ENCODE measurements at places on chromosomes 1 and 21. TPM values are rescaled to one million over a fixed set of nuclear protein-coding genes. Genes with fewer than 3 reads are reported as not detected.

Gene USP24
- polyA plus RNA-seq, result 48.8 TPM

Gene DMRTB1
- polyA plus RNA-seq, result 0.18 TPM

Gene FAM167B
- polyA plus RNA-seq, result 11.1 TPM

DNA sequence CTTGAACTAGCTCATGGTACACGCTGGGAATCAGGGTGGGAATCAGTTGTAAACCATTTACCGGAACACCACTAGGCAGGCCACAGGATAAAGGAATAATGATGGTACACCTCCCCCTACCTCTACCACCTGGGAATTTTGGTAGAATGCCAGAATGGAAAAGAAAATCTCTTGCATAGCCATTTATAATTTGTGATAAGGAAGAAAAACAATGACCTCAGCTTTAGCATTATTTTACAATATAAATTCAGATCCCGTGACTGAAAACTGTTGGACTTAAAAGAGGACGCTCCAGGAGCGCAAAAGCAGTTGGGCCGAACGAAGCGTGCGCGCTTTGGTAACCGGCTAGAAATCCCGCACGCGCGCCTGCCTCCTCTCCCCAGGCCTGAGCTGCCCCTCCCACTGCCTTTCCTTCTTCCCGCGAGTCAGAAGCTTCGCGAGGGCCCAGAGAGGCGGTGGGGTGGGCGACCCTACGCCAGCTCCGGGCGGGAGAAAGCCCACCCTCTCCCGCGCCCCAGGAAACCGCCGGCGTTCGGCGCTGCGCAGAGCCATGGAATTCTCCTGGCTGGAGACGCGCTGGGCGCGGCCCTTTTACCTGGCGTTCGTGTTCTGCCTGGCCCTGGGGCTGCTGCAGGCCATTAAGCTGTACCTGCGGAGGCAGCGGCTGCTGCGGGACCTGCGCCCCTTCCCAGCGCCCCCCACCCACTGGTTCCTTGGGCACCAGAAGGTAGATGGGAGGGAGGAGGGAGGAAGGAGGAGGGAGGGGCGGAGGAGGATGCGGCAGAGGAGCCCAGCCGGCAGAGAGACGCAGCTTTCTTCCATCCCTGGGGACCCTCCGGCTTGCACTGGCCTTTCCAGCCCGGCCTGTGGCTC lies at the start of gene CYP4X1:
Gene CYP4X1, plus strand, starts transcription at position 402 of the 873 bp plus-strand sequence. Its CDS starts 149 bp downstream, at position 551.
- DNase-seq, result peak; percentile 39

DNA sequence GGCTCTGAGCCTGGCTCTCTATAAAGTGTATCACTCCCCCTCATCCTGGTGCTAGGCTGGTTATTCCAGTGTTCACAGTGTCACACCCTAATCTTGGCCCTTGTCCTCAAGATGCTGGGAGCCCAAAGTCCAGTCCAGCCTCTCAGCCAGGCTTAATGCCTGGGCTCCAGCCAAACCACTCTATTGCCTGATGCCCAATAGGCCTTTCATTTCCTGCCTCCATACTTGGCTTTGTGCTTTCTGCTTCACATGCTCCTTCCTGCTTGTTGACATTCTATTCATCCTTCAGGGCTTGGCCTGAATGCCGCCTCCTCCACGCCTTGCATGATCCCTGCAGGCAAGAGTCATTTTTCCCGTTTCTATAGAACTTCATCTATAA lies 1.7 kb downstream of the KLHDC8A start:
- no peak for DNase-seq

Gene LCE5A
- polyA plus RNA-seq, result not detected

Gene ELF3
- 37.3 TPM for polyA plus RNA-seq

DNA sequence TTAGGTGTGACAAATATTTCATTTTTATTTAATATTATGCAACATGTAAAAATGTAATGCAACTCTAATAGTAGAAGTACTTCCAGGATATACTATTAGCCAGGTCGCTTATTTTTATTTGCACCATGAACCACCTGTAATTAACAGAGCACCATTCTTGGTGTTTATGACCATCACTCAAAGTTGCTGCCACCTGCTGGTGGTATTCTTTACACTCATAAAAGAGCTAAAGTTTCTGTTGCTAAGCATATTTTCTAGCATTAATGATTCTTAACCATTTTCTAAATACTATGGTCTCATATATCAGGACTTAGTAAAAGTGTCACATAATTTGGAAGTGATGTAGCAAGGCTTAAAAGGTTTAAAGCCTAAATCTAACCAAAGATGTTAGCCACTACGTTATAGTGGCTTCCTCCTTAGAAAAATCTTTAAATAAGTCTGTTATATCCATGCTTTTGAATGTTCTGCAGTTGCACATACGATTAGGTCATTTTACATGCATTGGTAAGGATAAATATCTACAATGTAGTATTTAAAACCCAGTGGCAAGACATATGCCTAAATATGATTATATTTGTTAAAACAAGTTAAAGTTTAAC lies 244.5 kb downstream of the NEGR1 start:
- peak; percentile 25 for DNase-seq

DNA sequence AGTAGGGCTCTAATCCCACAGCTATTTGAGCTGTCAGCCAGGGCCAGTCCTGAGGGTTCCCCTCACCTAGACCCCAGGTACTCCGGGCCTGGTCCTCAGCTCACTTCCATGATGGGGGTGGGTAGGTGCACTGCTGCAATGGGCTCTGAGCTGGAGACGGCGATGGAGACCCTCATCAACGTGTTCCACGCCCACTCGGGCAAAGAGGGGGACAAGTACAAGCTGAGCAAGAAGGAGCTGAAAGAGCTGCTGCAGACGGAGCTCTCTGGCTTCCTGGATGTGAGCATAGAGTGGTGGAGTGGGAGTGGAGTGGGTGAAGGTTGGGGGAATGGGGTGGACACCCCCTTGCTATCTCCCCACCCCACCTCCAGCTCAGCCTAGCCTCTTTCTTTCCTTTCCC lies 2.1 kb downstream of the S100A1 start:
- no peak for DNase-seq

GRCh38 chr1:117093091-117093534 lies 28.4 kb downstream of the TRIM45 start:
- peak; percentile 23 for DNase-seq

DNA sequence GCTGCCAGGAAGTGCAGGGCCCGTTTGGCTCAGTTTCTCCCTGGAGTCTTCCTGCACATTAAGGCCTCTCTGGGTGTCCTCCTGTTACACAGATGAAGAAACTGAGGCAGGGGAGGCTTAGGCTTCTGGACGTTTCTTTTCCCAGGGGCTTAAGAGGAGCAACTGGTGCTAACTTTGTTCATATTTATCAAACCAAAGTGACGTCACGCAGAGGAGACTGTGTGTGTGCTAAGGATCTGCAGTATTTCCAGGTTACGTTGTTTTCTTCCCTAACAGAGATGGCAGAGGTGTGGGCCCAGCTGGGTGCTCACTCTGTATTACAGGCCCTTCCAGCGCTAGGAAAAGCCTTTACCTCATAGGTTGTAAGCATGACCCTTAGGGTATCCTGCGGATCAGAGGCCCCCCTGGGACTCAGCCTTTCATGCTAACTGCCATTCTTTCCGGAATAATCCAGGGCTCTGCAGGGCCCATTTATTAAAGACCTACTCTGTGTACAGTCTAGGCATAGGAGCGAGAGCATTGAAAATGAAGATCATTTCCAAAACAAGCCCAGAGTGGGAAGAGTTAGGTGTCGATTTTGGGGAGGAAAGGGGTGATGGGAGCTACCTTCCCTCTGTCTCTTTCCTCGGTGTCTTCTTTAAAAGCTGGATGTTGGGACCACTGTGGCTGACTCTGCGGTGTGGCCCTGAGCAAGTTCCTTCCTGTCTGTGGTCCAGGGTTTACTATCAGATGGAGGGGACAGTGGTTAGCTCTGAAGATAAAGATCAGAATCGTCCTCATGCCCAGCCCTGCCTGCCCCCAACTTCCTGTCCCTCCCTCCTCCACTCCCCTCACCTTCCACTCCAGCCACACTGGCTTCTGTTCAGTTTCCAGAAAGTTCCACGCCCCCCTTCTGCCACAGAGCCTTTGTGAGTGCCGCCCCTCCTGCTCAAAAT lies 4.6 kb downstream of the AGTRAP start:
- DNase-seq, result no peak

GRCh38 chr1:232562855-232563510 lies 67.0 kb downstream of the SIPA1L2 start:
- no peak for DNase-seq

Gene RPTN
- polyA plus RNA-seq, result not detected

- DNase-seq, result peak; percentile 25
Observed at GRCh38 chr1:33866281-33866680, 2.4 kb downstream of the HMGB4 start.

Gene FAM43B
- polyA plus RNA-seq, result 1.7 TPM

GRCh38 chr1:54254055-54254454 lies 54.1 kb downstream of the MRPL37 start:
- no peak for DNase-seq

DNA sequence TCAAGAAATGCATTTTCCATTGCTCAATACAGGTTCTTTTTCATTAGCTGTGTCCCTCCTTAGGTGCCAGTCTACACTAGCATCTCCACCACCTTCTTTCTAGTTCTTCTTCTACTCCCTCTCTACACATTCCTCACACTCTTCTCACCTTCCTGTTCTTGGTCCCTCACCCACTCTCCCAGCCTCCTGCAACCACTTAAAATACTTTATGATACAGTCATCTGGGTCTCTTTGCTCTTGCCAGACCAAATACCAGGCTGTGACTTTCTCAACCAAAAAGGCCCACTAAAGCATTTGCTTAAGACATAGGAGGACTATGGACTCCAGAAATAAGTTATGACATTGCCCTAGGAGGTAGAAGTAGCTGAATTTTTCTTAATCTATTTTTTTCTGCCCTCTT lies 35.1 kb downstream of the PIGM start:
- no peak for DNase-seq

Gene FCRL1
- not detected for polyA plus RNA-seq

DNA sequence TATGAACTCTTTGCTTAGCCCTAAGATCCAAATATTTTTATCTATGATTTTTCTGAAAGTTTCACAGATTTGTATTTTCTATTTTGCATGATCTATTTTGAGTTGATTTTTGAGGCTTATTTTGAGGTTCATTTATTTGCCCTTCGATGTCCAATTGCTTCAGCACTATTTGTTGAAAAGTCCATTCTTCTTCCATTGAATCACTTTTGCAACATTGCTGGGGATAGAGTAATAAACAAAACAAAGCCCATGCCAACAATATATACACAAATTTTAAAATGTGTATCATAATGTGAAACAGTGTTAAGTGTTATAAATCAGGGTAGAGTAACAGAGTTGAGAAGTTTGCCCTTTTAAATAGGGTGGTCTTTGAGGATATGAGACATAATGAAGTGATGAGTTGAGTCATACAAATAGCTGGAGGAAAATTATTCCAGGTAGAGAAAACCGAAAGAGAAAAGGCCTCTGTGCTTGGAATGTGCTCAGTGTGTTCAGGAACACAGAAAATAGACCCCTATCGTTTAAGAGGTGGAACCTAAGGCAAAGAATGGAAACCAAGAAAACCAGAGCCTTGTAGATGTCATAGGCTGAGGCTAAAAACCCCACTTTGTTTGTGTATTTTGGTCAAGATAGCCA lies 172.7 kb upstream of the NR5A2 start:
- no peak for DNase-seq

Gene PTPN14
- polyA plus RNA-seq, result 39.7 TPM

GRCh38 chr1:89724369-89725010 lies 91.6 kb downstream of the LRRC8C start:
- no peak for DNase-seq

Gene KCNA3
- not detected for polyA plus RNA-seq

GRCh38 chr1:88302843-88303486 lies 381.1 kb upstream of the PKN2 start:
- no peak for DNase-seq

Gene CREG1
- polyA plus RNA-seq, result 142 TPM

DNA sequence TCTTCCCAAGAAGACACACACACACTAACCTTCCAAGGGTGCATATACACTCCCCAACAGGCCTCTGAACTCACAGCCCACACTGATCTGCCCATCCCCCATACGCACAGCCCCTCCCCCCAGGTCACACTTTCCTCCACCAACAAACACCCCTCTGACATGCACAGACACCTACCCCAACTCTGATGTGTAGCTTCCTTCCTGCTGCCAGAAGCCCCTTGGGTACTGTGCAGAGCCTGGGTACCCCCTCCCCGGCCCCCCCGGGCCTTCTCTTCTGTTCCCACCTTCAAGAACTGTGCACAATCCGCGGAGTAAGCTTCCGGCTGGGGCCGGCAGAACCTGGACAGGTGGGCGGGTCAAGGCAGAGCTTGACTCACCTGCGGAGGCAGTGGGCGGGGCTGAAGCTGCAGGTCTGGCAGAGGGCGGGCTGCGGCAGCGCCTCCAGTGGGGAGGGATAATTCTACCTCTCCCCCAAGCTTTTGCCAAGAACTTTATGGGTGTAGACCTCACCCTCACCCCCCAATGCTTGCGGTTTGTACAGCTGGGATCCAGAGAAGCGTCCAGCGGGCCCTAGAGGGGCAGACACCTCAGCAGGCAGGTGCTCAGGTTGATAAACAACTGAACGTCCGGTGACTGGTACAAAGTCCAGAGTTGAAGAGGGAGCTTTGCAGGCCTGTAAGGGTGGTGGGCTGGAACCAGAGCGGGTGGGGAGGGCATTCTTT lies at the start of gene C1orf210:
Gene C1orf210, minus strand, starts transcription at position 313 of the 722 bp plus-strand sequence. CDS start 2,311 bp downstream, outside the sequence.
- DNase-seq, result peak; percentile 55

DNA sequence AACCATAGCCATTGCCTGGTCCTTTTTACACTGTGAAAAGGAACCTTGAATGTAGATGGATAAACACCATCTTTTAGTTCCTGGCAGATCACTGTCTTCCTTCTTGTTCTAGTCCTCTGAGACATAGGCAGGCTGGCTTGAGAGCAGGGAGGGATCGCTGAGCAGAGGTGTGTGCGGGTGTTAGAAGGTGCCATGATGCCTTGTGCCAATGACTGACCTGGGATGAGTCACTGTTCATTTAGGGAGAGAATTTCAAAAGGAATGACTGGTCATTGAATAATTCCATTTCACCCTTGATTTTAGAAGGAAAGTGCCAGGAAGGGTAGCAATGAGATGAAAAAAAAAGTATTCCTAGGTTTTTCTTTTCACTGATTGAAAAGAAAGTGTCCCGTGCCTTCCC lies 383.9 kb downstream of the KIF26B start:
- no peak for DNase-seq

Gene OR10J1
- not detected for polyA plus RNA-seq

DNA sequence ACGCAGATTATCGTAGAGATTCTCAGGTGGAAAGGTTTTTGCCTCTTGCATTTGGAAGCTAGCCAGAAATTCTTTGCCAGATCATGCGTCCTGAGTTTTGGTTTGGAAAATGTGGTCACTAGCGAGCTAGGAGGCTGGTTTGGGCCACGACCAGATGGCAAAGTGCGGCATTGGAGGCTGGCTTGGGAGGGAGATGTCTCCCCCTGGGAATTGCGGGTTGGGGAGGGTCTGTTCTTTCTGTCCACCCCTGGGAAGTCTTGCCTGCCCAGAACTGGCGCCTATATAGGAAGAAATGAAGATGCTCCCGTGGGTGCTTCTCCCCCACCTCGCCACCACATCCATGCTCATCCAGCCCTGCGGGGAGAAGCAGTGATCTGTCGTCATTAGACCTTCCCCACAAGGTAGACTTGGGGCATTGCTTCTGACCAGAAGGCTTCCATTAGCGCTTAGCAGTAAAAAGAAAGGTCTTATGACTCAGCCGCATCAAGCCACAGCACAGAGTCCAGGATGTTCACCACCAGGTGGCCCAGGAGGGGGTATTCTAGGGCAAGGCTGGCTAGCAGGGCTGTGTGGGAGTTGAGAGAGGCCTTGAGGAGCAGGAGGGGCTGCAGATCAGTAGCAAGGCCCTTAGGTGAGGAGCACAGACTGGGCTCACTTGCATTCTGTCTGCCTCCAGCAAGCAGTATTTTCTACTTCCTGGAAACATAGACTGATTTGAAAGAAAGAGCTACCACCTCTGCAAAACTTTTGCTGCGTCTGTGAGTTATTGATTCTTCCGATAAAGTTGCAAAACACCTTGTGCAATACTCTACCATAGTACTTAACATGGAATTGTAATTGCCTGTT lies 1.5 kb upstream of the PTP4A2 start:
- DNase-seq, result no peak

Data from right renal pelvis (tissue), 4 donors.